ENCODE measurements at places on chromosomes 12 and 14. TPM values are rescaled to one million over a fixed set of nuclear protein-coding genes. Genes with fewer than 3 reads are reported as not detected.

GRCh38 chr12:47648056-47648579, 57.7 kb downstream of the RPAP3 start:
- no peaks in the 10 kb centered on the region for H3K27me3 ChIP-seq
- H3K36me3 ChIP-seq, result no peaks in the 10 kb centered on the region
- H3K27ac ChIP-seq, result no peak overlapping the region

- no peak overlapping the region for H3K4me3 ChIP-seq
- no peaks in the 10 kb centered on the region for H3K4me1 ChIP-seq
- DNase-seq, result no peak
- H3K27me3 ChIP-seq, result no peaks in the 10 kb centered on the region
- H3K36me3 ChIP-seq, result no peaks in the 10 kb centered on the region
These were observed 22.6 kb upstream of the KIF26A start for GRCh38 chr14:104115691-104116287.

DNA sequence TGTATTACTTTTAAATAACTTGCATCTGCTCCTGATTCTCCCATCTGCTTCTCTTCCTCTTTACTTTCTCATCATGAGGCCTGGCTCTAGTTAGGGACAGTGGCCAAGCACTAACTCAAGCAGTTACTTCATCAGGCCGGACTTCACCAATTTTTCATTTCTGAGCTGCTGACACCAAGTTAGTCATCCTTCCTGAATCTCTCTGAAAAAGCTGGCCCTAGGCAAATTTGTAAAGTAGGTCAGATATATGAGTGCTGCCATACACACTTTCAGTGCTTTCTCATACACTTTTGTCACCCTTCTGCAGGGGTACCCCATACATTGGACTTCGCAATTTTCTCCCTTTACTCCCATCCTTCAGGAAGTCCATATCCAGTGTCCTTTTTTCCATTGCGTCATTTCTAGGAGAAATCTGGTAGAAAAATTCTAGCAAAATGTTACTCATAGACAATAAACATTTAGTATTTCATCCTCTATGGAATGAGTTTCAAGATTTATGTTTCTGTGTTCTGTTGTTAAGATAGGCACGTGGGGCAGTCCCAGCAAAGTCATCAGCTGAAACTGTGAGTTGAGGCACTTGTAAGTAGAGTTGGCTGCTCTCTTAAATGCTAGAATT, 276.8 kb upstream of the TMPO start:
- H3K27me3 ChIP-seq, result no peaks in the 10 kb centered on the region
- H3K27ac ChIP-seq, result no peak overlapping the region
- H3K4me1 ChIP-seq, result no peaks in the 10 kb centered on the region
- no peak overlapping the region for H3K4me3 ChIP-seq
- DNase-seq, result no peak

DNA sequence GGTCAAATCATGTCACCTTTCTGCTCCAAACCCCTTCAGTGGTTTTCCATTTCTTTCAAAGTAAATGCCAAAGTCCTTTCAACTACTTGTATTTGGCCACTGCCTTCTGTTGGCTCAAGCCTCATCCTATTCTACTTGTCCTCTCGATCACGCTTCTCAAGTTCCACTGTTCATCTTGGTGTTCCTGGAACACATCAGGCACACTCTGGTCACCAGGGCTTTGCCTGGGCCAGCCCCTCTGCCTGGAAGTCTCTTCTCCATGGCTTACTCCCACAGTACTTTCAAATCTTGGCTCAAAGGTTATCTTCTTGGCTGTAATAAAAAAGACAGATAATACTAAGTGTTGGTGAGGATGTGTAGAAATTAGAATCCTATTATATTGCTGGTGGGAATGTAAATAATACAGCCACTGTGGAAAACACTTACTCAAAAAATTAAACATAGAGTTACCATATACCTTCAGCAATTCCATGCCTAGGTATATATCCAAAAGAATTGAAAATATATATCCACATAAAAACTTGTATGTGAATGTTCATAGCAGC, 17.3 kb upstream of the PPFIBP1 start:
- peaks cover 2% of the 10 kb centered on the region for H3K4me1 ChIP-seq
- no peak overlapping the region for H3K27ac ChIP-seq
- no peak overlapping the region for H3K4me3 ChIP-seq
- DNase-seq, result no peak

A2ML1 gene
- polyA plus RNA-seq, result 0.63 TPM

DNA sequence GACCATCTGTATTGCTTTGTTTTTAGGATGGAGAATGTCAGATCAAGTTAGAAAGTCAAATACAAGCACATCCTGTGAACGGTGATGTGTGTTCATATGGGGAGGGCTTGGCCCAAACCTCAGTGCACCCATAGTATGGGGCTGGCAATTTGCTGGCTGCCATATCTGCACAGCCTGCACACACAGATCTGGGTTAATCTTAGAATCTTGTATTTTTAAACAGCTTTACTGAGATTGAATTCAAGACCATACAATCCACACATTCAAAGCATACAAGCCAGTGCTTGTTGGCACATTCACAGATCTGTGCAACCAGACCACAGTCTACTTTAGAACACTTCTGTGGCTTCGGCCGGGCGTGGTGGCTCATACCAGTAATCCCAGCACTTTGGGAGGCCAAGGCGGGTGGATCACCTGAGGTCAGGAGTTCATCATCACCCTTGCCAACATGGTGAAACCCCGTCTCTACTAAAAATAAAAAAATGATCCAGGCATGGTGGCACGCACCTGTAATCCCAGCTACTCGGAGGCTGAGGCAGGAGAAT, 90.4 kb downstream of the CCDC92 start:
- H3K27ac ChIP-seq, result no peak overlapping the region
- H3K36me3 ChIP-seq, result no peaks in the 10 kb centered on the region
- no peak for DNase-seq

DNA sequence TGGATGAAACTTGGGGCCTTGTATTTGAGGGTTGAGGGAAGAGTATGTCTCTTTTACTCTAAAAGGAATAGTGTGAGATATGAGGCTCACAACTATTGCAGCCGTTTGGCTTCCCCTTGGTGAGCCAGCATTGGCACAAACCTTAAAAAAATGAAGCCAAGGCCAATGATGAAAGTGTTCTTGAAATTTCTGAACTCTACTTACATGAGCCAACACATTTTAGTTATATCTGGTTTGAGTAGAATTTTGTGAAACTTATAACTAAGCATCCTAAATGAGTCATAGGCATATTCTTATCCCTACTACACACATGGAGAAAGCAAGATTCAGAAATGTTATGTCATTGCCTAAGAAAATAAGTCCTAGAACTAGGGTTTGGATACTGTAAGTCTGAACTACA, 55.3 kb upstream of the ACSS3 start:
- no peaks in the 10 kb centered on the region for H3K36me3 ChIP-seq
- no peak overlapping the region for H3K27ac ChIP-seq
- no peaks in the 10 kb centered on the region for H3K4me1 ChIP-seq

OR4Q2 gene
- not detected for polyA plus RNA-seq

DNA sequence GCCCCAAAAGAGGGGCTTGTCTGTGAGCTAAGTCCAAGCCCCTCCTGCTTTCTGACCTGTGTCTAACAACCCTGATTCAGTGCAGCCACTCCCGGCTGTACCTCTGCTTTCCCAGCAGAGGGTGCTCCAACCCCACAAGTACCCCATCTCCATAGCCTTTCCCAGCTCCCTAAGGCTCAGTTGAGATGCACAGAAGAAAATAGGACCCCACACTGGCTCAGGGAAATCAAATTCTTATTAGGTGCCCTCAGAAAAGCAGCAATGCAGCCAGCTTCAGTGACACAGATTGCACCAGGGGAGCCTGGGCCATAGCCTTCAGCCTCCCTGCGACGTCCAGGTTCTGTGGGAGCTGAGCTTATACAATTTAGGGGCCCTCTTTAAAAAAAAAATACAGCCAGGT, 49.9 kb downstream of the LRRC74A start:
- H3K36me3 ChIP-seq, result no peaks in the 10 kb centered on the region
- no peaks in the 10 kb centered on the region for H3K4me1 ChIP-seq

RIPK3 gene
- 4.0 TPM for polyA plus RNA-seq

GRCh38 chr14:100323121-100323941, at the start of gene SLC25A47:
TSS of gene SLC25A47 (plus strand) at chr14:100323339. CDS start at chr14:100323415, 76 bp downstream.
- DNase-seq, result no peak
- no peaks in the 10 kb centered on the region for H3K27me3 ChIP-seq
- no peak within 1 kb of the TSS for H3K27ac ChIP-seq
- no peaks in the 10 kb centered on the region for H3K4me1 ChIP-seq
- H3K36me3 ChIP-seq, result no peaks in the 10 kb centered on the region
- H3K4me3 ChIP-seq, result no peak within 1 kb of the TSS

MYF6 gene
- polyA plus RNA-seq, result not detected

GRCh38 chr12:96897421-96897820, 9.6 kb upstream of the NEDD1 start:
- H3K27me3 ChIP-seq, result no peaks in the 10 kb centered on the region
- no peak overlapping the region for H3K27ac ChIP-seq
- DNase-seq, result no peak

HOXC4 gene
- polyA plus RNA-seq, result 1.4 TPM

NELL2 gene
- 3.8 TPM for polyA plus RNA-seq

GRCh38 chr14:24806061-24806678, 172.2 kb upstream of the GZMB start:
- H3K27me3 ChIP-seq, result no peaks in the 10 kb centered on the region
- no peaks in the 10 kb centered on the region for H3K36me3 ChIP-seq
- no peak overlapping the region for H3K27ac ChIP-seq
- peak; percentile 79 for DNase-seq
- no peak overlapping the region for H3K4me3 ChIP-seq
- H3K4me1 ChIP-seq, result no peaks in the 10 kb centered on the region

- no peak overlapping the region for H3K4me3 ChIP-seq
- no peak overlapping the region for H3K27ac ChIP-seq
- no peaks in the 10 kb centered on the region for H3K27me3 ChIP-seq
These were observed 11.5 kb upstream of the CHD4 start for GRCh38 chr12:6618483-6619225.

- peaks cover 1% of the 10 kb centered on the region for H3K27me3 ChIP-seq
- H3K27ac ChIP-seq, result no peak overlapping the region
- no peaks in the 10 kb centered on the region for H3K36me3 ChIP-seq
- no peak for DNase-seq
These were observed 85.1 kb downstream of the TMEM30B start for GRCh38 chr14:61196034-61196433.

DNA sequence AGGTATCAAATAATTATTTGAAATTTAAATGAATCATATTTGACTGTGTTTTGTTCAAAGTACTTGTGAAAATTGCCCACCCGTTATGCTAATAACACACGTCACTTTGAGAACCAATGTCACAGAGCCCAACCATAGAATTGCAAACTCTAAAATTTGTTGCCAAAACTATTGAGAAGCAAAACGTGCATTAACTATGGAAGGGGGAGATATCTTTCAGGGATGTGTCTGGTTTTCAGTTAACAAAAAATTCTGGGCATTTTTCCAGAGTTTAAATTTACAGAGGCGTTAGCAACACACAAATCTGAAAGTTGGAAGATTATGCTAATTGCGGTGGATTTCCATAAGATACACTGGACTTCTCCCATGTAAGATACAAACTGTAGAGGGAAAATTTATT, 371.8 kb upstream of the E2F7 start:
- no peak overlapping the region for H3K27ac ChIP-seq
- H3K4me3 ChIP-seq, result no peak overlapping the region
- no peaks in the 10 kb centered on the region for H3K36me3 ChIP-seq
- H3K4me1 ChIP-seq, result no peaks in the 10 kb centered on the region
- no peaks in the 10 kb centered on the region for H3K27me3 ChIP-seq
- no peak for DNase-seq

DNA sequence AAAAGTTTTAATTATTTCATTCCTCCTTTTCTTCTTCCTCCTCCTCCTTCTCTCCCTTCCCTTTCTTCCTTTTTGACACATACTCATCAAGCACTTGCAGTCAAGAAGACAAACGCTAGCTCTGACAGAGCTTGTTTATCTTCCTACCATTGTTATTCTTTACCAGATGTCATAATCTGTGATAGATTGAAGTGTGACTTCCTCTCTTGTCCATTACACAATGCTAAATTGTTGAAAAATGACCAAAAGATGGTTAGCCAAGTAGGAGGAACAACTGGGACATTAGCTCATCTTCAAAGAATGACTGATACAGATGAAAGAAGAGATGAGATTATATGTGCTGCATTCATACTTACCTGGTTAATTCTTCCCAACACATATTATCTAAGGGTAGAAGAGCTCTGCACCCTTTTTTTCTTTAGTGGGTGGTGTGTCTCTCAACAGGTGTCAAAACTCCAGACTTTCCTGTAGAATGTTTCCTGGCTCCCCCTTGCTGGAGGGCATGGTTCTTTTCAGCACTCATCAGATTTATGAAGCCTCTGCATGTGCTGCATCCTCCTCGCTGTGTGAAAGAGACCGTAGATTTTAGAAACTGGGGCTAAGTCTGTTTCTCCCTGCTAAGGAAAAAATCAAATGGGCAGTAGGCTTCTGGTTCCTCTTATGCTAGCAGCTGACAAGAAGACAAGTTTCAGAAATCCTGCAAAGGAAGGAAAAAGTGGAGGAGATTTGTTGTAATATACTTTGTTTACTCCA, 147.1 kb downstream of the TMX1 start:
- H3K4me1 ChIP-seq, result no peaks in the 10 kb centered on the region
- H3K36me3 ChIP-seq, result no peaks in the 10 kb centered on the region
- H3K4me3 ChIP-seq, result no peak overlapping the region
- H3K27me3 ChIP-seq, result no peaks in the 10 kb centered on the region
- no peak for DNase-seq
- no peak overlapping the region for H3K27ac ChIP-seq

KRT6B gene
- polyA plus RNA-seq, result 0.18 TPM

DNA sequence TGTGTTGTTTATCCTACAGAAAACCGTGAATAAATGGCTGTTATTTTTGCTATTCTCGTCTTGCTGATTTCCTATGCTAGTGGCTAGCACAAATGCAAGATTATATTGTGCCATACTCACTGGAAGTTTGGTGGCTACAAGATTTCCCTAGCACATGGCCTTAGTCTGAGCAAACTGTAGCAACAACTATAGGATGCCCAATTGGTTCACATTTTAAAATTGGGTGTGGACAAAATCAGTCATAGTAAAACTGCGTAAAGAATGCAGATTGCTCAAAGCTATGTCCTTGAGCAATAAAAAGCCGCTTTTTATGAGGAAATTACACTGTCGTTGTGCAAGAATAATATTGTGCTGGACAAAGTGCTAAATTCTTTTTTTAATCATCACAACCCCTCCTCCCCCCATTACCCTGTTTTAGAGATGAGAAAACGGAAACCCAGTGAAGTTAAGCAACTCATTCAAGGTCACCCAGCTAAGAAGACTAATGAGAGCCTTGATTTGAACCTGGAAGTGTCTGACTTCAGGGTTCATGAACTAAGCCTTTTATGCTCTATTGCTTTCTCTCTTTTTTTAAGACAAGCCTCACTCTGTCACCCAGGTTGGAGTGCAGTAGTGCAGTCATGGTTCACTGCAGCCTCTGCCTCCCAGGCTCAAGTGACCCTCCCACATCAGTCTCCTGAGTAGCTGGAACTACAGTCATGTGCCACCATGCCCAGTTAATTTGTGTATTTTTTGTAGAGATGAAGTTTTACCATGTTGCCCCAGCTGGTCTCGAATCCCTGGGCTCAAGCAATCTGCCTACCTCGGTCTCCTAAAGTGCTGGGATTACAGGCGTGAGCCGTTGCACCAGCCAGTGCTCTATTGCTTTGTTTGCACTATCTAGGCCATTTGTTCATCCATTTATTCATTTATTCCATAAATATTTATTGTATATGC, 73.6 kb downstream of the SRGAP1 start:
- H3K4me1 ChIP-seq, result peaks cover 2% of the 10 kb centered on the region
- H3K27me3 ChIP-seq, result no peaks in the 10 kb centered on the region
- no peaks in the 10 kb centered on the region for H3K36me3 ChIP-seq
- no peak overlapping the region for H3K4me3 ChIP-seq
- H3K27ac ChIP-seq, result no peak overlapping the region
